Mesendoderm (in vitro differentiated cells): ENCODE measurements at places on chromosomes 7 and 10.
A peak's percentile ranks its signal among the peaks of the same experiment; 100 is the strongest.

DNA sequence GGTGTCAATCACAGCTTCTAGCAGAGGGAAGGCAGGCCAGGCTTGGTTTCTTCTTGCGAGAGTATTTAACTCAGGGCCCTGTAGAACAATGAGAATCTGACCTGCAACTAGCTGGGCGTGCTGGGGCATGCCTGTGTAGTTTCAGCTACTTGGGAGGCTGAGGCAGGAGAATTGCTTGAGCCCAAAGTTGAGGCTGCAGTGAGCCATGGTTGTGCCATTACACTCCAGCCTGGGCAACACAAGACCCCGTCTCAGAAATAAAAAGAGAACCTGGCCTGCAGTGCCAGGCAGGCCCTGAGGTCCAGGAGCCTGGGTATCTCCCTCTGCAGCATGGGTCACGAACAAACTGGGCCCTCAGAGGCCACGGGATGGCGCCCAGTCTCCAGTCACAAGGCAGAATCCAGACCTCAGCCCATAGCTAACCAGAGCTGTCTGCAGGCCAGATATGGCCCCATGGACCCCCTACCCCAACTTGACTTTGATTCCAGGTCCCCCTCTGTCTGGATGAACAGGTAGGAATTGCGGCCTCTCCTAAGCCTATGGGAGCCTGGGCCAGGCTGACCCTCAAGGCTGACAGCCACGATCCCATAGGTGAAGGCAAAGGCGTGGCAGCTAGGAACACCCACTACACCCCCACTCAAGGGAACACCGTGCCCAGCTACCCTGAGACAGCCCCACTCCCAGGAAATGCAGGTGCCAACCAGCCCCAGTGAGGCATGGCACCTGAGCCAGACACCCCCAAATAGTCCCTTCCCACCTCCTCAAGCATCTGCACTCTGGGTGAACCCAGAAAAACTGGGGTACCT, 102.7 kb upstream of the TNRC18 start:
- H3K27ac ChIP-seq, result peak overlapping the region; percentile 30
- no peaks in the 10 kb centered on the region for H3K4me1 ChIP-seq
- peak; percentile 72 for DNase-seq
- peaks cover 26% of the 10 kb centered on the region for H3K36me3 ChIP-seq

GRCh38 chr7:150648353-150649079, 16.3 kb upstream of the GIMAP6 start:
- H3K4me1 ChIP-seq, result no peaks in the 10 kb centered on the region
- DNase-seq, result no peak
- no peaks in the 10 kb centered on the region for H3K36me3 ChIP-seq

DNA sequence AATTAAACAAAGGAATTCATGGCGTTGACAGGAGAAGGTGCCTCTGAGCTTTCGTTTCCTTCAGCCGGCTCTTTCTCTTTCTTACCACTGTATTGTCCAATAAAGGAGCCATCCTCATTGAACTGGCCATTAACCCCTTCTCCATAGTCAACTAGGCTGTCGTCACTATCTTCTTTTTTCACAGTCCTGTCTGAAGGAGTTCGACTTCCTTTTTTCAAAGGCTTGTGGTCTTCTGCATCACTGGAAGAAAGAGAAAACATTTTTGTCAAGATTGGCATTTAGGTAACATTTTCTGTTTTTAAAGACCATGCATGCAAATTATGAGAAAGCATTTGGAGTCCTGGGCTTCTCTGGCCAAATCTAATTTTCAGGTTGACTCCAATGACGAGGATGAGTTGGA, 19.7 kb upstream of the LAMB4 start:
- H3K27me3 ChIP-seq, result no peaks in the 10 kb centered on the region
- H3K27ac ChIP-seq, result no peak overlapping the region

DNA sequence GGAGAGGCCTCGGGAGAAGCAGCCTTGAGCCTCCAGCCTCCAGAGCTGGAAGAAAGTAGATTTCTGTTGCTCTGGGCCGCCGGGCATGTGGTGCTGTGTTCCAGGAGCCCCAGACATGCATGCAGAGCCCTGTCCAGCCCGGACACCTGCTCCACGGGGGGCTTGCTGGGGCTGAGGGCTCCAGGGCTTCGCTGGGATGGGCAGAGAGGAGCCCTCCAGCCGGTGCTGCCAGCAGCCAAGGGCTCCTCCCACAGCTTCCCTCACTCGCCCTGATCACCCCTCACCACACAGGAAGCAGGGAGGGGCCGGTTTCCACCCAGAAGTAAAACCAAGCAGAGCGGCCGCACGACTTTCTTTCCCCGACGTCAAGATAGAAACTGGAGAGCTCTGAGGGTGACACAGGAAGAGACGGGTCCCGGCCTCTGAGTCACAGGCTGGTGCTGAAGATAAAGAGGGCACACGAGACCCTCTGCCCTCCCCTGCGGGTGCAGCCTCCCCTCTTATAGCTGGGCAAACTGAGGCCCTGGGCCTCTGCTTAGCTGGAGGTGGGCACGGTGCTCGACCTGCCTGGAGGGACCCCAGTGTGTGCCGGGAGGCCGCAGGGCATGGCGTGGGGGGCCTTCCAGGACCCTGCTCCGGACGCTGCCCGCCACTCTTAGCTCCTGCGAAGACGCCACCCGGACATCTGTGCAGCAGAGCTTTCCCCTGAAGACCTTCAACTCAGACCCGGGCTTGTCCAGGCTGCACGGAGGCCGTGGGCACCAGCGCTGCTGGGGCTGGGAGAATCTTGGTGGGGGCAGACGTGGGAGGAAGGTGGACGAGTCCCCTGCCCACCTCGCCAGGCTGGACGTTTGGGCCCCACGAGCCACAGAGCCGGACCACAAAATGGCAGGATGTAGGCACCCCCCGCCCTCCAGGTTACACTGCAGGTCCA, 31.1 kb downstream of the ADAP1 start:
- no peak overlapping the region for H3K4me3 ChIP-seq
- H3K27ac ChIP-seq, result no peak overlapping the region
- no peaks in the 10 kb centered on the region for H3K4me1 ChIP-seq
- no peaks in the 10 kb centered on the region for H3K27me3 ChIP-seq
- H3K36me3 ChIP-seq, result no peaks in the 10 kb centered on the region

DNA sequence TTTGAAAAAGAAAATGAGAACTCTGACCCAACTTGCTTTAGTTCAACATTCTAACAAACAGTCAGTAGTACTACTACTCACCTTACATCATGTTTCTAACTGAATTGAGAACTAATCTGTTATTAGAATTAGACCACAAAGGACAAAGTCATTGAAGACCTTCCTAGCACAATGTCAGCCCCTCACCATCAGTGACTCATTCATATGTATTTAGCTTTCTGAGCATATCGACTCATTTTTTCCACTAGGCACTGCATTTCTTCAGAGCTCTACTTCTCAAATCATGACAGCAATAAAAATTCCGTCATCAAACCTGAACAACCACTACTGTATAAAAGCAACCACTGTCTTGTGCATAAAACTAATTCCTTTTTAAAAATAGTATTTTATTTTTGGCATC, 4.4 kb upstream of the LRRN3 start:
- no peak overlapping the region for H3K27ac ChIP-seq
- no peaks in the 10 kb centered on the region for H3K36me3 ChIP-seq
- no peaks in the 10 kb centered on the region for H3K27me3 ChIP-seq
- no peak overlapping the region for H3K4me3 ChIP-seq
- H3K4me1 ChIP-seq, result peaks cover 2% of the 10 kb centered on the region

DNA sequence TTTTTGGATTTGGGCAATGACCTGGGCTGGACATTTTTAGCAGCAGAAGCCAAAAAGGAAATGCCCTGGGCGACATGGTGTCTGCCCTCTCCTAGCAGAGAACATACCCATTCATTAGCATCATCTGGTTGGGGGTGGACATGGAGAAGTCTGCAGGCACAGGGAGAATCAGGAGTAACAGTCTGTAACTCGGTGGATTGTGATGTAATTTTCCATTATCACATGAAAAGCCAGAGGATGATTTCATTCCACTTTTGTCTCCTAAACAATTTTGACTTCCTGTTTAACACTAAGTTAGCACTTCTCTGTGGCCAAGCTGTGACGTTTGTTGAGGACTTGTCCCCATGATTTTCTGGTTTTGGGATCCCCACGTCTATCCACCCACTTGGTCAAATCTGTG, 153.8 kb upstream of the HABP2 start:
- no peak for DNase-seq
- no peak overlapping the region for H3K4me3 ChIP-seq
- no peak overlapping the region for H3K27ac ChIP-seq
- no peaks in the 10 kb centered on the region for H3K27me3 ChIP-seq
- no peaks in the 10 kb centered on the region for H3K36me3 ChIP-seq

DNA sequence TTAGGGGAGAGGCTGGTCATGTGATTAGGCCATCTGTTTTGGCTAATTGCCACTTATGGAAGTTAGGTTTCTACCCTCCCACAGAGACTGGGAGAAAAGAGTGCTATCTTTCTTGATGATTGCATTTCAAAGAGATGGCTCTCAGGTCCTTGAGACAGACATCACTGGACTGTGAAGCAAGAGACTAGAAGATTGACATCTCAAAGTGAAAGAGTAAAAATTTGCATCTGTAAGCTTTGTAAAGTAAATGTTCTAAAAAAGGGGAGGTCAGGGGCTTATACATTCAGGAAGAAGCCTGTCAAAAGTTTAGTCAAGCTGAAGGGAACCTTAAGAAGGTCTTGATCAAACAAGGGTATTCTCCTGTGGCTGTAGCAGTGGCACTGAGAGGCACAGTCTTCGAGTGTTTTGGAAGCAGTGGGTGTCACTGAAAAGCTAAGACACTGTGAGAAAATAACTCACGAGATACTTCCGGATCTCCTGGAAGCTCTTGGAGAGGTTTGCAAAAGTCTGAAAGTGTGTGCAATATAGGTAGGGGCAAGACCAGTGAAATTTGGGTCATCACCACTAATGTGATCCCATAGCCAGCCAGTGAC, 342.1 kb downstream of the PHF14 start:
- no peaks in the 10 kb centered on the region for H3K36me3 ChIP-seq
- DNase-seq, result peak; percentile 26
- H3K27ac ChIP-seq, result no peak overlapping the region
- H3K27me3 ChIP-seq, result no peaks in the 10 kb centered on the region
- no peak overlapping the region for H3K4me3 ChIP-seq
- no peaks in the 10 kb centered on the region for H3K4me1 ChIP-seq

GRCh38 chr7:111089822-111090426, 1.0 kb upstream of the LRRN3 start:
- no peaks in the 10 kb centered on the region for H3K36me3 ChIP-seq
- H3K4me3 ChIP-seq, result no peak overlapping the region
- H3K4me1 ChIP-seq, result peaks cover 16% of the 10 kb centered on the region
- DNase-seq, result peak; percentile 56

DNA sequence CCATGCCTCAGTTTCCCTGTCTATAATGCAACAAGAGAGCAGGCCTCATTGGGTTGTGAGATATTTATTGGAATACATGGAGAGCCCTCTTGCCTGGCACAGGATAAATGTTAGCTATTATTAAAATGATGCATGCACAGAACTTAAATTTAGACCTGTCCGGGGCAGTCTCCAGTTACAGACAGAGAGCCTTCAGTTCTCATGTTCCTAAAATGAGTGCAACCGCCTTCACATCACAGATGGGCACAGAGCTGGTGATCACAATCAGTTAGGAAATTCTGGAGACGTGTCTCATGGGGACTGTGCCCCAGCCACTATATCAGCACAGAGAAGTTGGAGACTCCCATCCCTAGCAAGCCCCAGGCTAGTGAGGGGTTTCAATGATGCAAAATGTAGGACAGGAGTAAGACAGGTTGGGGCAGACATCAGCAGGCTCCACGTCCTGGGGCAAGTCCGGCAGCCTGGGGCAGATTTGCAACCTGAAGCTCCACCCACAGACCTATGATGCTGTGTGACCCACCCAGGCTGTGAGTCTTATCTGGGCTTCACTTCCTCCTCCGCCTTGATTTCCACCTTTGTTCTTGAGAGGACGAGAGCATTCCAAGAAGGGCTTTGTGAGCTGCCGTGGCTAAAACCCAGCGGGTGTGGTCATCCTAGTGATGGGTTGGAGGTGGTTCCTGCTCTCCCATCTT, 49.4 kb downstream of the CXCL12 start:
- no peaks in the 10 kb centered on the region for H3K4me1 ChIP-seq
- H3K4me3 ChIP-seq, result no peak overlapping the region
- DNase-seq, result no peak

DNA sequence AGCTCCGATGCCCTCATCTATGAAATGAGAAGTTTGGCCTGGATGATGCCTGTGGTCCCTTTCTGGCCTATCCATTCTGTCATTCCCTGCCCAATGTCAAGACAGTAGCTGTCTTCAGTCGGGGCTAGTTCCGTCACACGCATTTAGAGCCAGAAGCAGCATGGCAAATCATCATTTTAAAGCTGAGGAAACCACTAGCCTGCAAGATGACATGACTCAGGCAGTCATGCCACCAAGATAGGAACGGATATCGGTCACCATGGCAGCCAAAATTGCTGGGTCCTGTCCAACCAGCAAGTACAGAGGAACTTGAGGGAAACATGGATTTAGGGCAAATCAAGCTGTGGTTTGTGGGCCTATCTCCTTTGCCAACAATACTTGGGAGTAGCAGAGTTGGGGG, 64.5 kb upstream of the MRLN start:
- no peaks in the 10 kb centered on the region for H3K27me3 ChIP-seq
- H3K27ac ChIP-seq, result no peak overlapping the region
- DNase-seq, result no peak
- no peaks in the 10 kb centered on the region for H3K4me1 ChIP-seq
- no peak overlapping the region for H3K4me3 ChIP-seq
- no peaks in the 10 kb centered on the region for H3K36me3 ChIP-seq
